ENCODE measurements at places on chromosomes 5 and 9. TPM values are rescaled to one million over a fixed set of nuclear protein-coding genes. Genes with fewer than 3 reads are reported as not detected.

DNA sequence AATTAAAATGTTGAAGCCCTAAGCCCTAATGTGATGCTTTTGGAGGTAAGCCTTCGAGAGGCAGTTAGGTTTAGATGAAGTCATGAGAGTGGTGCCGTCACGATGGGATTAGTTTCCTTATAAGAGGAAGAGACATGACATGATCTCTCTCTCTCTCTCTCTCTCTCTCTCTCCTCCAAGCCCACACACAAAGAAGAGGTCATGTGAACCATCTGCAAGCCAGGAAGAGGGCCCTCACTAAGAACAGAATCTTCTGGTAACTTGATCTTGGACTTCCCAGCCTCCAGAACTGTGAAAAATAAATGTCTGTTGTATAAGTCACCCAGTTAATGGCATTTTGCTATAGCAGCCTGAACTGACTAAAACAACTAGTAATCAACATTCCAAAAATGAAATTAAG lies 175.5 kb downstream of the GNA14 start:
- H3K4me3 ChIP-seq = no peak overlapping the region
- H3K27ac ChIP-seq = no peak overlapping the region
- no peaks in the 10 kb centered on the region for H3K36me3 ChIP-seq
- no peak for DNase-seq
- no peaks in the 10 kb centered on the region for H3K27me3 ChIP-seq

Gene SH3TC2
- 37.2 TPM for total RNA-seq

Gene CARD9
- total RNA-seq = 3.1 TPM

Gene PCDHA13
- 3.0 TPM for total RNA-seq

Gene ITGA1
- 28.0 TPM for total RNA-seq
